ENCODE measurements at places on chromosomes 1 and 21. TPM values are rescaled to one million over a fixed set of nuclear protein-coding genes. Genes with fewer than 3 reads are reported as not detected.

The CFHR4 gene
- not detected for total RNA-seq

The TGFB2 gene
- 1.4 TPM for total RNA-seq

The KANK4 gene
- 0.24 TPM for total RNA-seq

The PLA2G2A gene
- total RNA-seq: not detected

The SAMSN1 gene
- not detected for total RNA-seq

The AMY1B gene
- not detected for total RNA-seq

The NTRK1 gene
- 3.6 TPM for total RNA-seq

The SHCBP1L gene
- total RNA-seq: not detected

The HRNR gene
- total RNA-seq: not detected

- no peak for DNase-seq
Observed at GRCh38 chr1:59747420-59748024, 67.2 kb upstream of the HOOK1 start.

- DNase-seq: no peak
Observed at GRCh38 chr1:87305762-87306161, 22.9 kb upstream of the LMO4 start.

DNA sequence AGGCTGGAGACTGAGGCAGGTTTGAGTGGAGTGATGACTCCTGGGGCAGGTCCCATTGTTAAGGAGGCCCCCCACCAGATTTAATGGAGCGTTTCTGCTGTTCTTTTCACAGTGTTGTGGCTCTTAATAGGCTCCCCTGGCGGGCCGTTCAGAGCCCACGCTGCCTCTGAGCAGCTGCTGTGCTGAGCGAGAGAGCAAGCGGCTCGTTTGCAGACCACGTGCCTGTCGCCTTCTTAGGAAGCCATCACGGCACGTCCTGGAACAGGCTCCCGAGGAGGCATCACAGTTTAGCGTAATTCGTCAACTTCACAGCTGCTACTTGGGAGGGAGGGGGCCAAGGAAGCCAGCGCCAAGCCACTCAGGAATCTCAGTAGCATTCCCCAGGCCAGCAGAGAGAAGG lies 70.5 kb upstream of the CTTNBP2NL start:
- peak; percentile 47 for DNase-seq

GRCh38 chr1:173206816-173207568 lies at the start of gene TNFSF4:
Gene TNFSF4, minus strand, starts transcription at chr1:173207331. Its CDS starts 155 bp downstream, at chr1:173207176.
- no peak for DNase-seq

GRCh38 chr21:33781121-33781520 lies 134.5 kb downstream of the ATP5PO start:
- DNase-seq: no peak

DNA sequence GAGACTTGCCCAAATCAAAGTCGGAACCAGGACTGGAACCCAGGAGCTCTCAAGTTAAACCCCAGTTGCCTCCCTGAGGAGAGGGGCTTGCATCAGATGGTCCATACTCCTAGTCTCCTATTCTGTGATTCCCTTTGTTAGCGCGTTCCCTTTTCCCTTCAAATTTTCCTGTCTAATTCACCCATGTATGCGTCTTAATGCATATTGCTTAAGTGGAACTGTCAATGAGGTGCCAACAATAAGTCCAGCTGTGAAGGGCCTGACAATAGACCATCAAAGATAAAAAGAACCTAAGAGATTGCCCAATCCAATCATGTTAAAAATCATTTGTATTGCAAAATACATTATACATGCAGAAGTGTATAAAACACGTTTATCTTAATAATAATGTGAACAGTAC lies 634 bp upstream of the SPATA6 start:
- no peak for DNase-seq

DNA sequence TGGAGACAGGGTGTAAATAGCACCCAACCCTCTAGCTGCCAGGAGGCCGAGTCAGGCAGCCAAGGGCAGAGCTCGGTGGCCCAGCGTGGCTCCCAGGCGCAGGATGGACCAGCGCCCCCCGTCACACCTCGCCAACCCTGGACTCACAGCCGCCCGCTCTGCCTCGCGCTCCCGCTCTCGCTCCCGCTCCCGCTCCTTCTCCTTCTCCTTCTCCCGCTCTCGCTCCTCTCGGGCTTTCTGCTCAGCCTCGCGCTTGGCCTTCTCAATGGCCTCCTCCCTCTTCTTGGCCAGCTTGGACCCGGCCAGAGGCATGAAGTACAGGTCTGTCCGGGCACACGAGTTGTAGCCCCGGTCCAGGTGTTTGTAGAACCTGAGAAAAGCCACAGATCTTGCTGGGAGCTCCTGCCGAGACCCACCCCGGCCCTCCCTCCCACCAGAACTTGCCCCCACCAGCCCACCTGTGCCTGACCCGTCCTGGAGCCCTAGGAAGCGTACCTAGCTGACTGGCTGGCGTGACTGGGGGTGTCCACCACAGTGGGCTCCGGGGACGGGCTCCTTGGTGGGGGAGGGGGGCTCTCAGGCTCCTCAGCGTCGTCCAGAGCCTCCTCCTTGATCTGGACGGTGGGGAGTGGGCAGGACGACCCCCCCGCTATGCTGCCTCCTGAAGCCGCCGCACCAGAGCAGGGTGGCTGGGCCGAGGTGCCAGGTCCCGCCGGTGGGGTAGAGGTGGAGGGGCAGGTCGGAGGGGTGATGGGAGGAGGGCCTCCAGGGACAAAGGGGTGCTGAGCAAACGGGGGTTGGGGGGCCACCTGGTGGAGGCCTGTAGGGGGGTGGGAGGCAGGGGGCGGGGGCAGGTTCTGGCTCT lies 41.9 kb downstream of the SLC45A1 start:
- DNase-seq: no peak

DNA sequence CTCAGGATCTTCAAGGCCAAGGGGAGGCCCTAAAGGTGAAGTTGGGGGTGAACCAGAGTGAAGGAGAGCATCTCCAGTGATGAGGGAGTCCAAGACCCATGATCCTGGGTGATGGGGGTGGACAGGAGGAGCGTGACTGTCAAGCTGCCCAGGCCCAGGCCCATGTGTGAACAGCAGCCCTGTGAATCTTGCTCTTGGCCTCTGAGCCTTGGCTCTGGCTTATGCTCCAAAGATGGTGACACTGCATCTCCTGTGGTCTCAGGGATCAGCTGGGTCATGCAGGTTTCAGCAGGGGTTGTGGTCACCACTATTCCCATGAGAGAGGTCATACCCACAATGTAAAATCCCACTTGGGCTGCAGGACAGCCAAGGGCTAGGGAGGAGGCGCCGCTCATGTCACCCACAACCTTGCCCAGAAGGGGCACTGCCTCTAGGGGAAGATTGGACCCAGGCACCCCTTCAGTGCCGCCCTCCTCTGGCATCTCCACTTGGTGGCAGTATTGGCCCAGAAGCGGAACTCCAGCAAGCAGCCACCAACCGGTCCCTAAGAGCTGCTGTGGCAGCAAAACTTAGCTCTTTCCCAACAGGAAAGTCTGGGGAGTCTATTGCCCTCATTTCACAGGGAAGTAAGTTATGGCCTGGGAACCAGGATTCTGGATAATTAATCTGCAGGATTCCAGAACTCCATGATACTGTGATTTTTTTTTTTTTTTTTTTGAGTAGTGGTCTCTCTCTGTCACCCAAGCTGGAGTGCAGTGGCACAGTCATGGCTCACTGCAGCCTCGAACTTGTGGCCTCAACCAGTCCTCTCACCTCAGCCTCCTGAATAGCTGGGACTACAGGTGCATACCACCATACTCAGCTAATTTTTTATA lies 7.5 kb upstream of the WNT3A start:
- peak; percentile 83 for DNase-seq

GRCh38 chr21:42627527-42628289 lies 25.7 kb upstream of the PDE9A start:
- DNase-seq: no peak

GRCh38 chr1:48006264-48006663 lies 9.1 kb upstream of the TRABD2B start:
- DNase-seq: no peak

GRCh38 chr1:147493349-147493748 lies 48.0 kb upstream of the BCL9 start:
- DNase-seq: no peak

DNA sequence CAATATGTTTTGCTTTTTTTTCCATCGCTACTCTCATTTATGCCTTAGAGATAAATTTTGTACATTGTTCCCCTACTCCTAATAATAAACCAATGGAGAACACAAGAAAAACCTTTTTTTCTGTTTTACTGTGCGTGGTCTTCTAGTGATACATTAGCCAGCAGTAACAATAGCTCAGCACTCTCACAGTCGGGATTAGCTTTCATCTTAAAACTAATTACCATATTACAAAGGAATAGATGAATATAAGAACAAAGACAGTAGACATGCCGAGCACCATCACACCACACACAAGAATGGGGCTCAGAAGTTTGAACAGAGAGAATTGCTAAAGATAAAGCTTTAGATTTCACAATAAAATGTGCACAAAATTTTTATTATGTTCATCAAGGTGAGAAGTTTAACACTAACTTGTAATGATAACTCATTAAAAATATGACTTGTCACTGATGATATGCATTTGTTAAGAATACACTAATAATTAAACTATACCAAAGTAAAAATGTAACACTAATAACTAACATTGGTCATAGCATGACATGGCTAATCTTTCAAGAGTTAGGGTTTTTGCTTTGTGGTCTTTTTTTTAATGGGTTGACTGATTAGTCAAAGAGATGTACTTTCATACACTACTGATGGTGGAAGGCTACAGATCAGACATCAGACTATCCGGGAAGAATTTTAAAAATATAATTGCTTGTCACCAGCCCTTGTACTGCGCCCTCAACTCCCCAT lies 61.8 kb downstream of the EXTL2 start:
- no peak for DNase-seq

DNA sequence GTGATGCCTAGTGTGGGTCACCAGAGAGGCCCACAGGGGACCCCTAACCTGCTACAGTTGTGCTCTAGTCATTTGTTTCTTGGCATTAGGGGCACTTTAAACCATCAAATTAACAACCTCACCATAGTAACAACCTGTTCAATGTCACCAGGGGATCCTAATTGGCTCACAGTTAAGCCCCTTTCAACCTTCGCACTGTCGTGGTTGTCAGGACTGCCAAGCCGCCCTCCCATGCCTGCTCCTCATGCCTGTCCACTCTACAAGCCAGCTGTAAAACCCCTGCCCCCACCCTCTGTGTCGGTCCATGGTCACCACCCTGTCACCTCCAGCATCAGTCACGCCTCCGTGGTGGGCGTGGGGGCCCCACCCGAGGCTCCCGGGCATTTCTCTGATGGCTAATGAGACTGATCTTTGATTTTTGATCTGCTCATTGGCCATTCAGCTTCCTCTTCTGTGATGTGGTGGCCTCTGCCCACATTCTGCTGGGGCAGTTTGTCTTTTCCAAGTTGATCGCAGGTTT lies 96.6 kb downstream of the WDR4 start:
- DNase-seq: no peak

- DNase-seq: no peak
Observed at GRCh38 chr1:58864654-58865053, 80.8 kb upstream of the JUN start.

DNA sequence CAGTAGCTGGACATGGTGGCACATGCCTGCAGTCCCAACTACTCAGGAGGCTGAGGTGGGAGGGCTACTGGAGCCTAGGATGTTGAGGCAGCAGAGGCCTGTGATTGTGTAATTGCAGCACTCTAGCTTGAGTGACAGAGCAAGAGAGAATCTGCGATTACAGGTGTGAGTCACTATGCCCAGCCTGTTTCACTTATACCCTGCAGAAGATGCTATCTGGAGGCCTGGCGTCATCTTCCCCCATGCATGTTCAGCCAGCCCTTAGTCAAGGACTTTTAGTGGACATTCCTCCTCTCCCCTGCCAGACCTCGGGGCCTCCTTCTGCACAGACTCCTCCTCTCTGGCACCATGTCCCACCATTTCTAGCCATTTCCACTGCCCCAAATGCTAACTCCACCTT lies 36.3 kb upstream of the RCC2 start:
- no peak for DNase-seq

- DNase-seq: no peak
Observed at GRCh38 chr1:65412256-65412983, 8.0 kb upstream of the LEPR start.

GRCh38 chr1:40781608-40781971 lies 2.0 kb upstream of the KCNQ4 start:
- DNase-seq: no peak

GRCh38 chr21:46325073-46325912 lies 1.3 kb downstream of the PCNT start:
- DNase-seq: peak; percentile 74

GRCh38 chr1:67759692-67760029 lies 73.6 kb downstream of the GNG12 start:
- no peak for DNase-seq

- no peak for DNase-seq
Observed at GRCh38 chr1:109749221-109749620, 8.4 kb upstream of the GSTM3 start.

- DNase-seq: no peak
Observed at GRCh38 chr1:172512591-172512990, 20.4 kb upstream of the SUCO start.

- no peak for DNase-seq
Observed at GRCh38 chr1:25713961-25714360, 86.0 kb upstream of the SELENON start.
